Activated effector memory CD4-positive, alpha-beta T cell treated with Interleukin-2 at 50 U/mL for 16 hours (primary cell): ENCODE measurements at places on chromosomes 2 and 18.

DNA sequence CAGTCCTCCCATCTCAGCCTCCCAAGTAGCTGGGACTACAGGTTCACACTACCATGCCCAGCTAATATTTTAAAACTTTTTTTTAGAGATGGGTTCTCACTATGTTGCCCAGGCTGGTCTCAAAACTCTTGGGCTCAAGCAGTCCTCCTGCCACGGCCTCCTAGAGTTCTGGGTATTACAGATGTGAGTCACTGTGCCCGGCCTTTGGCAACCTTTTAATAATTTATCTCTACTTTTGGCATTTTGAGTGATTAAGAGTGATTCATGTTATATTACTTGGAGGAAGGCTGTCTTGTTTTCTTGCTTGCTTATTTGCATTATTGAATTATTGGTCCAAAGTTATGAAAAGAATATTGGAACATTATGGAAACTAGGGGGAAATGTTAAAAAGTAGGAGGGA is 24.3 kb downstream of the NCOA1 start:
- no peak for DNase-seq

- no peak for DNase-seq
Observed at GRCh38 chr18:332007-332406, 64.2 kb upstream of the THOC1 start.

DNA sequence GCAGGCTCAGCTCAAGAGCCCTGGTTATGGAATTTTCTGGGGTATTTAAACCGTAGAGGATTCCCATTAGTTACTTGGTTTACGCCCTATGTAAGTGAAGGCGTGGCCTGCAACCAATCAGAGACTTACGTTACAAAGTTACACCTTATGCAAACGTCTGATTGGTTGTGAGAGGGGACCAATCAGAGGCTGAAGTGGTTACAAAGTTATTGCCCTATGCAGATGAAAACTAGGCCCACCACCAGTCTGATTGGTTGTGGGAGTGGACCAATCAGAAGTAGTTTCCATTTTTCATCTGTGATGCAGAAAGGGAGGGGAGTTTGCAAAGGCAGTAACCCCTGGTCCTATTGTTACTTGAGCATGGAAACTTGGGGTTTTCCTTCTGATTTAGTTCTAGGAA is 49.1 kb downstream of the DLGAP1 start:
- no peak for DNase-seq

DNA sequence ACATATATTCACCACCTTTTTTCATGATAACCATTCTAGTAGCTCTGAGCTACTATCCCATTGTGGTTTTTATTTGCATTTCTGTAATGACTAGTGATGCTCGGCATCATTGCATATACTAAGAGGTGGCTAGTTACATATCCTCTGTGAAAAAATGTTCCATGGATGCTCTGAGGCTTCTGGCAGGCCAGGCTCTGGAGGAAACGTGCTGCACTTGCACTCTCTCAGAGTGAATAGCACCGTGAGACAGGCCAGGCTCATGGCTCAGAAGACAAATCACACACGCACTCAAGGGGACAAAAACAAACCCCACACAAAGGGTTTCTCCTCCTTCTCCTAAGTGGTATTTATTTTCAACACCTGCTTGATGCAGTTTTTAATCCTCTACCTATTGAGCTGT is 1085.3 kb upstream of the CNTNAP5 start:
- DNase-seq, result no peak

DNA sequence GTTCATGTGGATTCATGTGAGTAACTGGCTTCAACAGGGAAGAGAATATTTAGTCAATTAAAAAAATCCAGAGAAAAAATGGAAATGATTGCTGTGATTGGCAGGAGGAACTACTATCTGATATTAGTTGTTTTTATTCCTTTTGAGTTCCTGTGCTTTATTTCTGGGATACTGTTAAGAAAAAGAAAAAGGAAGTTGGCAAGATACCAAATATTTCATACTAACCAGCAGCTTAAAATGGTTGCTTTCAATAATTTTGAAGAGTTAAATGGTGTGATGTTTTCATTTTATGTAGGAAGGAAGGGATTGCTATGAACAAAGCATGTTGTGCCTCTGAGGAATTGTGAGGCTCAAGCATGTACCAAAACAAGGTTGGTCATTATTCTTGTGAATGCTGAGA is 8.1 kb upstream of the MTX2 start:
- DNase-seq, result no peak

GRCh38 chr18:5542515-5543035 is 1.2 kb downstream of the EPB41L3 start:
- no peak for DNase-seq

- peak; percentile 35 for DNase-seq
Observed at GRCh38 chr2:136384531-136385303, 266.8 kb upstream of the CXCR4 start.

DNA sequence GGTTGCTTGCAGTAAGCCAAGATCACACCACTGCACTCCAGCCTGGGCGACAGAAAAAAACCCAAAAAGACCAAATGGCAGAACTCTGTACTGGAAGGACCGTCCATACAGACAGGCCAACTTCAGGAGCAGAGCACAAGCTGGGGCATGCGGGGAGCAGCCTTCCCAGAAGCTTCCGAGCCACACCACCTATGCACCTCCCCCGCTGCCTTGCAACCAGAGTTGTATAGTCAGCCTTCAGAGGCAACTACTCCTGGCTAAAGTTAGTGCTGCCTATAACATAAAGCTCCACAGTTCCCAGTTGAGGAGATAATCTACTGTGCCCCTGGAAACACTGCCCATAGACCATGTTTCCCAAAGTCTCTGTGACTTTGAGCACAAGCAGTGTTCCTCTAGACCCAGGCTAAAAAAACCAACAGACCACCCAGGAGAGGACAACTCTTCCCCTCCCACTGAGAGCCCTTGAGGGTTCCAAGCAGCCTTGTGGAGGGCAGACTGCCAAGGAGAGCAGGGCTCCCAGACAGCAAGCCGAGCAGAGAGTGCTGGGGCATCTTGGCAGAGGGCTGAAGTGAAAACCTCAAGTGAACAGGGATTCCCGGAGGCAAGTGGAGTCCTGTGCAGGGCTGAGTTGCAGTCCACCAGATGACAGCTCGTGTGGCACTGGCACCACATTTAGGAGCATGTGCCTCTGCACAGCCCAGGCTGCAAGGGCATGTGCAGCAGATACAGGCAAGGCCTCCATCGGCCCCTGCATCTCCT is 6.8 kb downstream of the SFT2D3 start:
- no peak for DNase-seq
